Stimulated activated CD4-positive, alpha-beta T cell treated with anti-CD3 and anti-CD28 coated beads, TNF-alpha, amount 100 ng/mL, for 1 hour (primary cell): ENCODE measurements at places on chromosomes 7 and 10.
A peak's percentile ranks its signal among the peaks of the same experiment; 100 is the strongest.

GRCh38 chr7:125355899-125356298 lies 426.3 kb upstream of the POT1 start:
- DNase-seq = no peak

GRCh38 chr7:105098863-105099515 lies 85.0 kb downstream of the KMT2E start:
- no peak for DNase-seq

DNA sequence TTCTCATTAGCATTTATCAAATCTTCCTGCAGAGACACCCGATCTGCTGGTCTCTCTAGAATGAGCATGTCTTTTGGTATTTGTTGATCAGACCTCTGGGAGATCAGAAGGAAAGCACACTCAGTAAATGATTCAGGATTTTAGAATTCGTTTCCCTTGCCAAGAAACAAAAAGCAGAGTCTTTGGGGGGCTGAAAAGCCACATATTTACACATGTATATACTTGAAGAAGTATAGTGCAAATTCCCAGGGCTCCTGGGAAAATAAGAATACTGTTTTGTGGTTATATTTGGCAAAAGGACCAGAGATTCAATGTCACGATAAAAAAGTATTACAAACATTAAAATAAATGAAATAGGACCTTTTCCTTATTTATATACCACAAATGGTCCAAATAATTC lies 100.2 kb downstream of the AGMO start:
- DNase-seq = no peak

DNA sequence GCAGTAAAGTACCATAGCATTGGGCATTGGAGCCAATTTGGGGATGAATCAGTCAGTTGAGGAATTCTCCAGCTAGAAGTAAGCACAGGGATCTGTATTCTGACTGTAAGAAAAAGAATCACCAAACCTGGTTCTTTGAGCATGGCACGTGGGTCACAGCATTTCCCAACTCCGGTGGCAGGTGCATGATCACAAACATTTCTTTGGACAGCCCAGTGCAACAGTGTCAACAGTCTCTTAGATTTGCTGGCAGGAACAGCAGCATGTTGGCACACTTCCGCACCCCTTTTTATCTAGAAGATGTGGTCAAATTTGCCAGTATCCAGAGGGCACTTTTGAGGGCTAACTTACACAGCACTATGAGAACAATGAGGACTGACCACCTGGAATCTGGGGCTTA lies 437.5 kb upstream of the GHITM start:
- no peak for DNase-seq

DNA sequence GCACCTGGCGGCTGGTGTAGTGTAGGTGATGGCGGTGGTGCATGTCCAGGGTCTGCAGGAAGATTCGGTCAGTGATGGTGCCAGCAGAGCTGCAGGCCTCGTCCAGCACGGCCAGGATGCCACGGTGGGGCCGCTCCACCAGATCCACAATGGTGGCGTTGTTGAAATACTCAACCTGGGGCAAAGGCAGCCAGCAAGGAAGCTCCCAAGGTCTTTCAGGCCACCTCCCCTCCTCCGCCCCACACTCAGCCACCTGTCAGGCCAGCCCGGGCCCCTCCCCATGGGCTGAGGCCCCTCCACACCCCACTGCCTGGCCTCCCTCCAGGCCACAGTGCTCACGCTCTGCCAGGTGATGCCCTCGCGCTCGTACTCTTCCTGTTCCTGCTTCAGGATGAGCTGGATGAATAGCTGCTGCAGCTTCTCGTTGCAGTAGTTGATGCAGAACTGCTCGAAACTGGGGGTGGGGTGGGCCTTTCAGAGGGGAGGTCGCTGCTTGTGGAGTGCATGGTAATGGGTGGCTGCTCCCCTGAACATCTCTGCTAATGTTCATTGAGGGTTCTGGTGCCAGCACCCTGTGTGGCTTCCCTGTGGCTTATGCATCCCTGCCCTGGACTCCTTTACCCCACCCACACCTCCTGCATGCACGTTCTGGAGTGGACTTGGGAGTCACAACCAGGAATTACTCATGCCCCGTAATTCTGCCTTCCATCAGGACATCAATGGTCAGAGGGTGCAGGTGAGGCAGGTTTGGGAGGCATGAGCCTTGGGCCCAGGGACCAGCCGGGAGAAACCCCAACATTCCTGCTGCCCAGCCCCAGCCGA lies 8.9 kb downstream of the MYO1G start:
- no peak for DNase-seq

- DNase-seq = no peak
These were observed 22.6 kb downstream of the PNPLA8 start for GRCh38 chr7:108503112-108504026.

DNA sequence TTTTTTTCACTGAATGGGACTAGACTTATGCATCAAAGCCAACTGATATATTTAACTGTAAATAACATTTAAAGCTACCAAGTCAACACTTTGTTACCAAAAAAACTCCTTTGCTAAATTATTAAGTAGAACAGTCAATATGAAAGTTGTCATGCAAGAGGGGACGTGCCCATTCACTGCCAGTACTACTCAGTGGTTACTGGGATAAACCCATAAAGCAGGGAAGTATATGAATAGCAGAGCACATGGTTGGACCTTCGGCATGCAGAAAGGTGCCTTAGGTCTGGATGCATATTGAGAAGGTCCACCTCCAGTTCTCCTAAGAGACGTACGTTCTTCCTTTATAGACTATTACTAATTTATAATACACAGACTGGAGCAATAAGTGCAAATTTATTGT lies 120.1 kb downstream of the SVOPL start:
- no peak for DNase-seq

DNA sequence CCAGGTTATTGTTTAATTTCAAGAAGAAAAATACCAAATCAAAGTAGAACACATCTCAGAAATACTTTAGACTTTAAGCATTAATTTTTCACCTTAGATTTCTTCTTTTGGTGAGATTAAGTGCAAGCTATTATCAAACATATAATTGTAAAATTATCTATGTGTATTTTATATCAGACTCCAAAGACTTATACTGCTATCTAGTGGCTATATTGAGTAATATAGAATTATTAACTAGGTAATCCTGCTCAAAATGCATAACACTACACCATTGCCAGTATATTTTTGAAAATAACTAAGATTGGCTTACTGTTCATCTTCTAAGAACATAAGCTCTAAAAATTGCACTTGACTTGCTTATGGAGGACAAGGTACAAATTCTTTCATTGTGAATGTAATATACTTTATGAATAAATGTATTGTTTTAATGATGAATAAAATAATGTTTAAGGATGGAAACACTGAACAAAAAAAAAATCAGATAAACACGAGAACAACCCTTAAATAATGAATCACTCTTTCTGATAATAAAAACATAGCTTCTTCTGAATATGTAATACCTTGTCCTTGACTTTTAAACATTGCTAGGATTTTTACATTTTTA lies 86.7 kb upstream of the GNAI1 start:
- no peak for DNase-seq

GRCh38 chr10:8444630-8445029 lies 390.1 kb downstream of the GATA3 start:
- DNase-seq = peak; percentile 4

GRCh38 chr7:17144322-17144721 lies 154.1 kb upstream of the AHR start:
- no peak for DNase-seq

GRCh38 chr10:96466-96865 lies 38.8 kb upstream of the ZMYND11 start:
- DNase-seq = no peak

- no peak for DNase-seq
These were observed 4.3 kb upstream of the ELFN1 start for GRCh38 chr7:1665549-1666316.

- DNase-seq = no peak
These were observed 166.3 kb downstream of the ARHGAP12 start for GRCh38 chr10:31762316-31762715.

GRCh38 chr10:67663449-67664087 lies 32.4 kb downstream of the CTNNA3 start:
- DNase-seq = no peak

GRCh38 chr7:117230276-117231046 lies 92.4 kb downstream of the WNT2 start:
- DNase-seq = no peak

- DNase-seq = no peak
These were observed 4.0 kb upstream of the ATP6V1F start for GRCh38 chr7:128858380-128859231.

DNA sequence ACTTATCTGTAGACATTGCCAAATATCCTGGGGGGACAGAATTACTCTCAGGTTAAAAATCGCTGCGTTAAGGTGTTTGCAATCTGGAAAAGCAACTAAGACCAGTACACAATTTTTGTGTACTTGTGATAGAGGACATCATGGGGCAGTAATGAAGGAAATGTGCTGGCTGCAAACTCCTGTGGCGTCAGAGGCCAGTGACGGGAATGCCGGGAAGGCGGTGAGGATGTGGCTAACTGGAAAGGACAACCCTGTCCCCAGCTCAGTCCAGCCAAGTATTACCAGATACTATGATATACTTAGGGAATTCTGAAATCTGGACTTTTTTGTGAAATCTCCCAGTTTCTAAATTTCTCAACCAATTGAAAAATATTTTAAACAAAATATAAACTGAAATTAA lies 103.1 kb upstream of the NANOS1 start:
- DNase-seq = no peak

DNA sequence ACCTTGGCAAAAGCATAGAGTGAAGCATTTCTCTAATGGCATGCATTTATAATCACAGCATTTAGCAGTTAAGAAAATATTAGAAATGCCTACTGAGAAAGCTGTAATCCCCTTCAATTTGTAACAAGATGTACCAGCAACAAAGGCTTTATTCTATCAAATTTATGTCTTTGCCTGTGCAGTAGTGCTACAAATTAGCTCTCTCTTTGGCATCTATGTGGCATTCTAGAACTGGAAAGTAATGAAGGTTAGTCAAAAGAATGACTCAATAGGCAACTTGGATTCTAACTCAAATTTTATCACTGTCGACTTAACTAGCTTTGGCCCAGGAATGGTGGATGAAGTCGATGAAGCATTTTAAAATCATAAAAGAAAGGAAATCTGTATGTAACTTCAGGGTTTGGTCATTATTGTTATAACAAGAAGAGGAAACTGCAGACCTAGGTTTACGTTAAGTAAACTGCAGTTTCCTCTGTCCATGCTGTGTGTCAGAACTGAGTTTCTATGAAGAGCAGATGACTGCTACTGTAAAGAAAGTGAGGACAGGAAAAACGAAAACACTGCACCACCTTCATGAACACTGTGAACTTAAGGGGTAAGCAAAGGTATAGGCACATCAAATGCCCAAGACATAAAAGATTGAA lies 140.0 kb downstream of the RAPGEF5 start:
- no peak for DNase-seq

DNA sequence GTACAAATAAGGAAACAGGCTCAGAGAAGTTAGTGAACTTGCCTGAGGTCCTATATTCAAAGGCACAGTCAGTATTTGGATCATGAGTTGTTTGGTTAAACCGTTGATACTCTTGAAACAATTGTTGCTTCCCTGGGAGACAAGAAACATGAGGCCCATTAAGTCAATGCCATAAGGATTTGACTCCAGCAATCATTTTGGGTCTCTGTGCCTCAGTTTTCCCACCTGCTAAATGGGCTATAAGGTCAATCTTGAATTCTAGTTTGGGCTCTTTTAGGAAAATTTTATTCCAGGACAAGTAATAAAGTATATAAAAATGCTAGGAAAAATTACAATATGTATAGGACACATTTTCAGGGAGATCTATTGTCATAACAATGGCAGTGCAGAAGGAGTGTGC lies 202.1 kb downstream of the TMEM26 start:
- DNase-seq = no peak

DNA sequence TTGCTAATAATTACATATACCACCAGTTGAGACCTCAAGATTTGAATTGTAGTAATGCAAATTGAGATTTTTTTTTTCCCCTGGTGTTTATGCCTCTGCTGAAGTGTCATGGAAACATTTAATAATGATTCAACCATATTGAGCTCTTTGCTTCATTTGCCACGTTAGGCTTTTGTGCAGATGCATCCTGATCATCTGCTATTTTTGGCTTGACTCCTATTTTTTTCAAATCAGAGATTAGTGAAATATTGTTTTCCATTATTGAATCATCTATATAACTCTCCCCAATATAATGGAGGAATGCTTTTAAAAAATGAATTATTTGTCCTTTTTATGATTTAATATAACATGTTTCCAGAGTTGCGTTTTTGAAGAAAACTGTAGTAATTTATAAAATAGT lies 115.1 kb downstream of the SRI start:
- no peak for DNase-seq

DNA sequence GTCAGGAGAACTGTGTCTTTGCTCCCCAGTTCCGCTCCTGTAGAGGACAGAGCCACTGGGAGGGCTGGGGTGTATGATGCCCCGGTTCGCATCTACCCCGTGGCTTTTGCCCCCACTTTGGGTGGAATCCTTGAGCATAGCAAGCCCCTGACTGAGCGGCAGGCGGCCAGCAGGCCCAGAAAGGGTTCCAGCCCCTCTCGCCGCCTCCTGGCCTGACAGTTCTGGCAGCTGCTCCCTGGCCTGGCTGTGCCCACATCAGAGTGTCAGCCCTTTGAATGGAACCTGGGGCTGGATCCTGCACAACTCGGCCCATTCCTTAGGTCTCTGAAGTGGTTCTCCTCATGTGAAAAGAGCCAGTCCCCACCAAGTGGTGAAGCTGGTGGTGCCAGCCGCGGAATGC lies 106.7 kb downstream of the GRK5 start:
- no peak for DNase-seq

GRCh38 chr7:18572154-18572553 lies 76.6 kb downstream of the HDAC9 start:
- DNase-seq = no peak

GRCh38 chr10:86197166-86197790 lies 169.3 kb downstream of the GRID1 start:
- DNase-seq = no peak

- no peak for DNase-seq
These were observed 203.9 kb upstream of the PCLO start for GRCh38 chr7:83366629-83367028.

DNA sequence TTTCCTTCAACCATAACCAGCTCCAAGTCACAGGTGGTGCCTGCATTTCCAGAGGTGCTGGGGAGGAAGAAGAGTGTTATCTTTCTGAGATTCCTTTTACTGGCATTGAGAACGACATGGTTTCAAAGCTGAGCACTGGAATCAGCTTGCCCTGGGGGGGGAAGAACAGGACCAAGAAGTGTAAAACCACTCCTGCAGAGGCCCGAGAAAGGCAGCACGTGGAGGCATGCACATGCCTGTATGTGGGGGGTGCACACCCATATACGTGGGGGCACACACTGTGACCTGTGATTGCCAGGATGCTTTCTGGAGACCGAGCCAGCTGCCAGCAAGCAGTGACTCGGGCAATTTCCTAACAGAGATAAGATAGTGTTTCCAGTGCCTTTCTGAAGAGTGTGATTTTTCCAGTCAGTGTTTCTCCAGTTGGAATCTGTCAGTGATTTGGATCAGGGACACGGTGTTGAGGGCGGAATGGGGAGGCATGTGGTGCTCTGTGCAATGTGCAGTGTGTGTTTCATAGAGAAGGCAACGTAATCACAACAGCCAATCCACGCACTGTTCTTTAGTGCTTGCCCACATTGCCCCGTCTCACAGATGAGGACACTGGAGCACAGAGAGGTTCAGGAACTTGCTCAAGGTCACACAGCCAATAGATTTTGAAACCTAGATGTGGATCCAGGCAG lies 4.2 kb downstream of the LRRC27 start:
- DNase-seq = no peak

GRCh38 chr10:32338262-32338661 lies 8.7 kb downstream of the EPC1 start:
- DNase-seq = no peak

- DNase-seq = no peak
These were observed 55.0 kb downstream of the PODXL start for GRCh38 chr7:131501422-131501821.
